ENCODE measurements at places on chromosomes 1 and 21.
A peak's percentile ranks its signal among the peaks of the same experiment; 100 is the strongest.

GRCh38 chr1:207619871-207620542, 24.9 kb upstream of the CR1L start:
- DNase-seq: no peak

GRCh38 chr21:31554511-31555022, 104.9 kb upstream of the SOD1 start:
- peak; percentile 51 for DNase-seq

DNA sequence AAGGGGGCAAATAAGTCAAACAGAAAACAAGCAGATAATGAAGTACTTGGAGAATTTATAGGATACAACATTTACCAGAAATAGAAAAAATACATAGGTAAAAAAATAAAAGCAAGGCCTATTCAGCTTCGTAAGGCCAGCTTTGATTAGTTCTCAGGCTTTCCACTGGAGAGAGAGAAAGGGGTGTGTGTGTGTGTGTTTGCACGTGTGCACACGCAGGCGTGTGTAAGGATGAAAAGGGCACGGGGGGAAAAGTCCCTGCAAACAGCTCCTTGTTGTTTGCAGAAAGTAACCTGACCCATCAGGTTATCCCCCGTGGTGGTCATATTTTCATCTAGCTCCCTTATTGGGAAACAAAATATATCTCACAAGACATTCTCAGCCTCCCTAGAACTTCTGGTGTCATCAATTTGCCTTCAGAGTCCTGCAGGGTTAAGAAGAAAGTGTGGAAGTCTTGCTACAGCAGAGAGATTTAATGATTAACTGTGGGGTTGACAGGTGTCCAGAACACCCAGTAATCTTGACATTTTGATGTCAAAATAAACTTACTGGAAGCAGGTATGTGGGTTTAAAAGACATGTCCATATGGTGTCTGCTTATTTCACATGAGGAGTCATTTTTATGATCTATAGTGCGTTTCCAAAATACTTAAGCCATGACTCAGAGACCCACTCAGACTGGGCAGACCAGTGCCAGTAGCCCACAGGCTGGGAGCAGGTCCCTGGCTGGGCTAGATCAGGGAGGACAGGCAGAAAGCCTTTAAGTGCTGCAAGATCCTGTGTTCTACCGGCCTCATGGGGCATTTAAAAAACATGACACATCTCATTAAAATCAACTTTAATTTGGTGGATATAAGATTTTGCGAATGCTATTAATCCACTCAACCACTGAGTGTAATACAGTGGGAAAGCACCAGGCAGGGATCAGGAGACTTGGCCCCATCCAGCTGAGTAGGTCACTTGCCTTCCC, 487.6 kb upstream of the CAMK1G start:
- no peak for DNase-seq

DNA sequence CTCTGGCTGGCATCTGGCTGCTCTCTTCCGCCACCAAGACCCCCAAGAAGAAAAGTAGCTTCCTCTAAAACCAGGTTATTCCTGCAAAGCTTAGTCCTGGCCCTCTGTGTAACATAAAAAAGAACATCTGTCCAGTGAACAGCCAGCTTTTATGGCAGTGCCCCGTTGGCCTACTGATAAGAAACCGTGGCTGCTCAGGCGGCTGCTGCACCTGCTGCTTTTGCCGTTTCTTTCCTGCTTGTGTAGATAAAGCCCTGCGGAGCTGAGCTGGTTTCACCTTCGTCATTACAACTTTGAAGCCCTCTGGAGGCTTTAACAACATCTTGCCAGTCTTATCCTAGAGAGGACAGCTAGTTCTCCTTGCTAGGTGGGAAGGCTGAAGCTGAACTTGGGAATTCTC, 20.5 kb downstream of the ELAPOR1 start:
- DNase-seq: no peak

- DNase-seq: no peak
These were observed 390.5 kb downstream of the PRDM2 start for GRCh38 chr1:14090531-14090930.

GRCh38 chr1:36612881-36613280, 130.2 kb upstream of the CSF3R start:
- DNase-seq: no peak

DNA sequence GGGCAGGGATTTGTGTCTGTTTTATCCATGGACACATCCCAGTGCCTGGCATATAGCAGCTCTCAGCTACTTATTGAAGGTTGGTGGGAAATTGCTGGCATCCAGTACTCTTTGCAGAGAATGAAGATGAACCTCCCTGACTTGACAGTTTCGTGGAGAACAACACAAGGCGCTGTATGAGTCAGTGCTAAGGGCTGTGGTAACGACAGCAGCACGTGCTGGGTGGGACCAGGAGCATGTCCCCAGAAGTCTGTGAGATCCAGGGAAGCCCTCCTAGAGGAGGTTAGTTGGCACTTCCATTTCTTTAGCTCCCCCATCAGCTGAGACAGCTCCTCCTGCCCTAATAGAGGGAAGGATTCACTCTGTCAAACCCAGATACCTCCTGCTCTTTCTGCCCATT, 25.9 kb upstream of the IL19 start:
- DNase-seq: peak; percentile 35

GRCh38 chr1:93631626-93632365, 49.8 kb downstream of the BCAR3 start:
- no peak for DNase-seq

GRCh38 chr1:205774198-205775014, 876 bp downstream of the RAB29 start:
- peak; percentile 51 for DNase-seq

DNA sequence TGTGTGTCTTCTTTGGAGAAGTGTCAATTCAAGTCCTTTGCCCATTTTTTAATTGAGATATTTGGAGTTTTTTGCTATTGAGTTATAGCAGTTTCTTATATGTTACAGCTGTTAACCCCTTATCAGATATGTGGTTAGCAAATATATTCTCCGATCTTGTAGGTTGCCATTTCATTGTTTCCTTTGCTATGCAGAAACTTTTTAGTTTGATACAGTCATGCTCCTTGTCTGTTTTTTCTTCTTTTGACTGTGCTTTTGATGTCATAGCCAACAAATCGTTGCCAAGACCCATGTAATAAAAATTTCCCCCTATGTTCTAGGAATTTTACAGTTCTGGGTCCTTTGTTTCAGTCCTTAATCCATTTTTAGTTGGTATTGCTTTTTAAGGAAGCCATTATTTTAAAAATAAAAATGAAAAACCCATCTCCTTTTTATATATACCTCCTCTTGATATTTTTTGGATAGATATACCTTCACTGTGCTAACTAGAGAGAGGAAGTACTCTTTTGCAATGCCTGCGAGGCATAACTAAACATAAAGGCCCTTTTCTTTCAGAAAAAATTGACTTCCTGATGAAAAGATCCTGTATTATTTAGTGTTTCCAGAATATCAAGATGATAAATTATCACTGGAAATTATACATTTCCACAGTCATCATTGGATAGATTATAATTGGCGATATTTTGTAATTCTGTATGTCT, 127.8 kb downstream of the HS2ST1 start:
- DNase-seq: no peak

GRCh38 chr1:85343612-85344255, 67.3 kb upstream of the BCL10 start:
- no peak for DNase-seq

GRCh38 chr1:1939296-1940122, 20.4 kb upstream of the TMEM52 start:
- DNase-seq: no peak

DNA sequence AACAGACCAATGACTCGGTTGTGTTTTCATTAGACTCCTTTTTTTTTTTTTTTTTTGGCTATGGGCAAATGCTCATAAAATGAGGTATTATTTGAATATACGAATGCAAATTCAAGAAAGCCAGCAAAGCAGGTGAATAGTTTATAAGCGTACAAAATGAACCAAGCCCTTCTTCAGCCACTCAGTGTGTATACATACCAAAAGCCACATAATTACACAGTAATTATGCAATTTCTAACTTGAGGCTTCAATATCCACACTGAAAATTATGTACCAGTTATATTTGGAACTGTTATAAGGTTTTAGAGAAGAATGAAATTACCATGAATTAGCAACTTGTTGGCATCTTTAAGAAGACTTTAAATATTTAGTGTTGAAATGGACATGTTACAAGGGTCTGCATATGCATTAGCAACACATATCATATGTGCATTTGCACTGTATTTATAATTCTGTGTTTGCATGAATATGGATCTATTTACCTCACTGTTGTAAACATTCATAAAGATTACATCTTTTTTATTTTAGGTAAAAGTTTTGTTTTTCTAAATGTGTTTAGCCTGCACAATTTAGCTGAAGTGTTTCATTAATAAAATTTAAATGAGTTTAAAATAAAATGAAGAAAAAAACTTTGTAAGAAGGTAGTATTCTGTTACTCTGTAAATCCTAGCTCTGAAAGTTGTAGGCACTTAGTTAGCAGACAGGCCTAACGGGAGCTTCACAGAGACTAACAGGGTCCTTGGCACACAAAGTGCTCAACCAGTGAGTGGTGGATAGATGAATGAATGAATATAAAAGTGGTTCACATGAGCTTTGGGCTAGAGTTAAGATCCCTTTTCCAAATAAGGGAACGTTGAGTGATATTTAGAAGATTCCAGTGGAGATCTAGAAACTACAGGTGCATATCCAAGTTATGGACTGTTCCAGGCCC, 241.0 kb upstream of the NFIA start:
- DNase-seq: no peak

GRCh38 chr21:43745772-43746517, 27.0 kb downstream of the PDXK start:
- no peak for DNase-seq

GRCh38 chr1:226581650-226582330, 33.2 kb downstream of the STUM start:
- no peak for DNase-seq

DNA sequence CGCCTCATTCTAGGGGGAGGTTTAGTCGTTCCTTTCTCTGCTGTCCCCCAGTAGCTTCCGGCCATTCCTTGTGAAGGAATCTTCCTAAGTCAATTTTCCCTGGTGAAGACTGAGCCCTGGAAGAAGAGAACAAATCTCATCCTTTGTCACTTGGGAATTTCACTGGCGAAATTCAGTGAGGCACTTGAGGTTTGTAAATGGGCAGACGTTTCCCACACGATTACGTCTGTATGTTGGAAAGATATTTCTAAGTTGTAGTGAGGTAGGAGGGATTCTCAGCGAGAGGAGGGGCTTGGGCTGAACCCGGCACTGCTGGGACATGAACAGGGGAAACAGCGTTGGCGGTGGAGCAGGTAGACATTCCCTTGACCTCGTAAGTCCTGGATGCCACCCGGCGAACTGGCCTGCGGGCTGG, 47.2 kb downstream of the GALNT2 start:
- DNase-seq: no peak

- peak; percentile 42 for DNase-seq
These were observed 2.1 kb downstream of the EVA1B start for GRCh38 chr1:36321119-36321951.

GRCh38 chr1:25766721-25767436, 33.1 kb upstream of the SELENON start:
- no peak for DNase-seq

DNA sequence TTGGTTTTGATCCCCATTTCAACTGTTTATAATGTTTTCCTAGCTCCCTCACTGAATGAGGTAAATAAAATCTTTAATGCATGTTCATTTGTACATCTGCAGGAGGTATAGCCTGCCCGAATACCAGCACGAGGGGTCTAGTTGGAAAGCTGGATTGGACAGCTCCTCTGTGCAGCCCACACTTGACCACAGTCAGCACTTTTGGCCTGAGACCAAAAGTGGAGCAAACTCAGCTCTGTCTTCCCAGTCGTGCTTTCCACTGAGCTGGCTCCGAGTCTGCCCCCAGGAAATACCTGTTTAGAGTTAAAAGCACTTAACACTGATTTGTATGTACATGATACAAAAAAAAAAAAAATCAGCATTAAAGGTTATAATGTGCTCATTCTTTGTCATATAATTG, 224.4 kb downstream of the DSCAM start:
- no peak for DNase-seq

- DNase-seq: no peak
These were observed 592.3 kb upstream of the ADGRL2 start for GRCh38 chr1:81208441-81208840.

DNA sequence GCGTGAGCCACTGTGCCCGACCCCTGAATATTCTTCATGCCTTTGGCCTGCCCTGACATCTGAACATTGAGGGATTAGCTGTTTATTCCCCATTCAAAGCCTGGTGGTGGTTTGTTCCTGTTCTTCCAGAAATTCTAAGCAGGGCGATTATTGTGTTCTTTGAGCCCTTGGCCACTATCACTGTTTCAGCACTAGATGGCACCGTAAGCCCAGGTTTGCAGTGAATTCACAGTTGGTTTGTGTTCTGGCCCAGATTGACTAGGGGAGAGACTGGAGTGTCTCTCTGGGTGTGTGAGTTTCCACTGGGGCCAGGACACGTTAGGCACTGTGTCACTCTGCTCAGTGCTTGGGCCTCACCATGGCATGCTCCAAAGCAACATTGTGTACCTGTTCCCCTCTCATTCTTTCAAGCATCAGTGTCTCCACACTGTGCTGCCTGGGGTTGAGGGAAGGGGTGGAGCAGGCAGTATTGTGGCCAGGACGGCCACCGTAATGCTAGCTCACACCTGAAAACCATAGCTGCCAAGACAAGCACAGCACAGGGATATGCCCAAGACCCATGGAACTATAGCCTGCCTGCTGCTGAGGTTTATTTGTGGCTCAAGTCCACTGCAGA, 52.7 kb downstream of the PKN2 start:
- peak; percentile 17 for DNase-seq

DNA sequence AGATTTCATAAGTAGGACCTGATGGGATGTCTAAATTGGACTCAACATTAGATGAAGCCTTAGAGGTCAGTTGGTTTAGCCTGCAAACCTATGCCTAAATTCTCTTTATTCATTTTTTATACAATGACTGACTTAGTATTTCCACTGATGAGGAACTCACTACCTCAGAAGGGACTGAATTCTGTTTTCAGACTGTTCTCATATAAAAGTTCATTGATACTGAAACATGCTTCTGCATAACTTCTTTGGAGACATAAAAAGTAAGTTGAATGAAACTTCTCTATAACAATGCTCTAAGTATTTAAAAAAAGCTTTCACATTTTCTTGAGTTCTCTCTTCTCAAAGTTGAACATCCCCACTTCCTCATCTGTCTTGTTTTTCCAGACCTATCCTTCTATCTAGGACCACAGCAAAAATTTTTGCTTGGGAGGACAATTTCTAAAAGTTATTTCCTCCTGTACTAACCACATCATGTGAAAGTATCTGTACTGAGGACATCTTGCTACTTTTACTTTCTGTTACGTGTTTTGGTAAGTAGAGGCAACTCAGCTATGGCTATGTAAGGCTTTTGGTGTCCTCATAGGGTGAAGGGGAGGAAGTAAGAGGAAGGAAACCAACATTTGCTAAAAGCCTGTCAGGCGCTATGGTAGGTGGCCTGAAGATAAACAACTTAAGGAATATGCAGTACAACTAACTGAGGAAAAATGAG, 64.1 kb downstream of the USP24 start:
- no peak for DNase-seq

DNA sequence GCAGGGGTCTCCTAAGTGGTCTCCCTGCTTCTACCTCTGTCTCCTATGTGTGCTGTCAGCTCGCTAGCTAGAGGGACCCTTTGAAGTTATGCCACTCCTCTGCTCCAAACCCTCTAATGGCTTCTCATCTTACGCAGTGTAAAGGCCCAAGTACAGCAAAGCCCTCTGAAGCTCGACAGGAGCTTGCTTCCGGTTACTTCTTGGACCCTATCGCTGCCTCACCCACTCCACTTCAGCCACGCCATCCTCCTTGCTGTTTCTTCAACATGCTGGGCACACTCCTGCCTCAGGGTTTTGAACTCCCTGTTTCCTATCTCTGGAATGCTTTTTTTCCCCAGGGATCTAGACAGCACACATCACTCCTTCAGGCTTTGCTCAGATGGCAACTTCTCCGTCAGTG, 102.3 kb upstream of the F3 start:
- no peak for DNase-seq

GRCh38 chr1:223129229-223129901, 13.7 kb downstream of the TLR5 start:
- peak; percentile 68 for DNase-seq
